ENCODE measurements at places on chromosomes 13 and 19. TPM values are rescaled to one million over a fixed set of nuclear protein-coding genes. Genes with fewer than 3 reads are reported as not detected.

The IL17D gene
- total RNA-seq = 0.15 TPM

The CNN1 gene
- total RNA-seq = 24.1 TPM

The PGLYRP1 gene
- not detected for total RNA-seq

The SYNE4 gene
- 14.4 TPM for total RNA-seq

The MBD3L3 gene
- total RNA-seq = not detected

The THSD8 gene
- total RNA-seq = not detected

The POLR1G gene
- total RNA-seq = 35.8 TPM

The CEBPA gene
- 4.8 TPM for total RNA-seq

The KIR2DL4 gene
- total RNA-seq = not detected

The PDX1 gene
- total RNA-seq = not detected

The STARD13 gene
- total RNA-seq = 0.73 TPM

The SCGB2B2 gene
- not detected for total RNA-seq

The ZMYM2 gene
- total RNA-seq = 91.9 TPM

The DLEU7 gene
- total RNA-seq = 4.6 TPM

The B3GNT8 gene
- 5.3 TPM for total RNA-seq

The IGFL4 gene
- not detected for total RNA-seq

The CDC42EP5 gene
- 4.3 TPM for total RNA-seq

The DCT gene
- not detected for total RNA-seq

The ETV2 gene
- total RNA-seq = 0.35 TPM

The SRRM5 gene
- 0.26 TPM for total RNA-seq

The GZMM gene
- total RNA-seq = 0.38 TPM

The CYP4F11 gene
- not detected for total RNA-seq

The TUBA3C gene
- not detected for total RNA-seq

The CCDC169 gene
- 32.7 TPM for total RNA-seq

The NCR1 gene
- 12.6 TPM for total RNA-seq

The ZFR2 gene
- 36.1 TPM for total RNA-seq

The GAPDHS gene
- 0.07 TPM for total RNA-seq

The HS6ST3 gene
- 0.26 TPM for total RNA-seq

The KIR3DL2 gene
- not detected for total RNA-seq

The RRAS gene
- total RNA-seq = 20.1 TPM

The DGKH gene
- 4.2 TPM for total RNA-seq

The IGFL3 gene
- total RNA-seq = not detected

The FFAR2 gene
- not detected for total RNA-seq

The VPS36 gene
- 13.8 TPM for total RNA-seq

The NLRP11 gene
- not detected for total RNA-seq
